ENCODE measurements at places on chromosomes 6 and 20. TPM values are rescaled to one million over a fixed set of nuclear protein-coding genes. Genes with fewer than 3 reads are reported as not detected.

LTA gene
- not detected for polyA plus RNA-seq

GZF1 gene
- polyA plus RNA-seq, result 1.5 TPM

KIFC1 gene
- not detected for polyA plus RNA-seq

SLC4A11 gene
- polyA plus RNA-seq, result 1.2 TPM

SLC2A10 gene
- not detected for polyA plus RNA-seq

Measured in Purkinje cell (primary cell).